NCI-H510A treated with DMSO at 0.1 percent for 48 hours (cell line): ENCODE measurements at places on chromosomes 6 and 20.

DNA sequence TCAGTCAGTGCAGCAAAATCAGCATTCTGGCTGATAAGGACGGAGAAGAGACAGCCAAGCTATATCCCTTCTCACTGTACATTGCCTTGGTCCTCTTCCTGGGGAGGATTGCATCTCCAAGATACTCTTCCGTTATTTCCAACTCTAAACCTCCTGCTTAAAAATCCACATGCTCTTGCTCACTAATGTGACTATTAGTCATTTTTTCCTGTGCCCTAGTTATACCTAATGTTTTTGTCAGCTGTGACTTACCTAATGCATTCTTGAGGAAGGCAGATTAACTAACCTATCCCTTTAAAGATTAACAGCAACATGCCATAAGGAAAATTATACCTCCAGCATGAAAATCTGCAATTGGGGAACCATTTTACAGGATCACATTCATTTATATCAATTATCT is 317.6 kb downstream of the BTBD9 start:
- DNase-seq, result no peak

GRCh38 chr6:130890521-130890971 is 63.3 kb downstream of the SMLR1 start:
- no peak for DNase-seq

DNA sequence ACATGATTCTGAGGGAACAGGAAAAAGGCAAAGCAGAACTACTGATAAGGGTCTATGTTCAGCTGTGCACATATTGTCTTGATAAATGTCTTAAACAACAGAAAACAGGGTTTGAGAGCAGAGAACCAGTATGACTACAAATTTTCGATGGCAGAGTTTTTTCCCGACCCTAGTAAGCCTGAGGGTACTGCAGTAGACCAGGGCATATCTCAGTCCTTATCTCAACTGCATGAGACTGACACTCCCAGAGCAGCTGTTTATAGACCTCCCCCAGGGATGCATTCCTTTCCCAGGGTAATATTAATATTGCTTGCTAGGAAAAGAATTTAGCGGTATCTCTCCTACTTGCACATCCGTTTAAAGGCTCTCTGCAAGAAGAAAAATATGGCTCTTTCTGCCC is 1176.8 kb upstream of the ADGRB3 start:
- DNase-seq, result no peak

GRCh38 chr6:93196406-93196970 is 222.9 kb downstream of the EPHA7 start:
- DNase-seq, result no peak

- DNase-seq, result no peak
These were observed 264.4 kb downstream of the COL12A1 start for GRCh38 chr6:74941424-74941823.

DNA sequence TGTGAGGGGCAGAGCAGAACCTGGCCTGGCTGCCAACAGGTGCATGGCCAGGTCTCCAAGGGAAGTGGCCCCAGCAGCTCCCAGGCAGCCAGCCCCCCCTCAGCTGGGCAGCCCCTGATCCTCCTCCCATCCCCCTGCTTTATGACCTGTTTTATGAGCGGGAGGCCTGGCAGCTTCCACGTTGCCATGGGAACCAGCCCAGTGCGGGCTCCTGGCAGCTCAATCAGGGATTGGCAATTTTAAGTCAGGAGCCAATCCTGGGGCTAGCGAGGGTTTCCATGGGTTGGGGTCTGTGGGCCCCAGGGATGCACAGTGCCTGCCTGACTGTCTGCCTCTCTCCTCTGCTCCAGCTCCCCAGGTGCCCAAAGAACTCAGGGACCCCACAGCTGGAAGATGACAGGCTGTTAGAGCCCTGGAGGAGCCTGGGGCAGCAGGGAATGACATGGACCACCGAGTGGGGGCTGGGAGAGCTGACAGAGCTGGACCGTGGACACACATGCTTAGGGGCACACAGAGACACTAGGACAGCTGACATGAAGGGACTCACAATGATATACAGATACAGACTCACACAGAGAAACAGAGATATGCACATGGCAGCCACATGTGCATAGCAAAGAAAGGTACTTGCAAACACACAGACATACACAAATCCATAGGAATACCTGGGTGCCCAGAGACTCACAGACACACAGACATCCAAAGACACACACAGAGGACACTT is 56.5 kb upstream of the SIRPA start:
- DNase-seq, result no peak

GRCh38 chr6:18444111-18444510 is 57.0 kb downstream of the RNF144B start:
- no peak for DNase-seq

- no peak for DNase-seq
These were observed 67.9 kb upstream of the TGM3 start for GRCh38 chr20:2227861-2228260.

DNA sequence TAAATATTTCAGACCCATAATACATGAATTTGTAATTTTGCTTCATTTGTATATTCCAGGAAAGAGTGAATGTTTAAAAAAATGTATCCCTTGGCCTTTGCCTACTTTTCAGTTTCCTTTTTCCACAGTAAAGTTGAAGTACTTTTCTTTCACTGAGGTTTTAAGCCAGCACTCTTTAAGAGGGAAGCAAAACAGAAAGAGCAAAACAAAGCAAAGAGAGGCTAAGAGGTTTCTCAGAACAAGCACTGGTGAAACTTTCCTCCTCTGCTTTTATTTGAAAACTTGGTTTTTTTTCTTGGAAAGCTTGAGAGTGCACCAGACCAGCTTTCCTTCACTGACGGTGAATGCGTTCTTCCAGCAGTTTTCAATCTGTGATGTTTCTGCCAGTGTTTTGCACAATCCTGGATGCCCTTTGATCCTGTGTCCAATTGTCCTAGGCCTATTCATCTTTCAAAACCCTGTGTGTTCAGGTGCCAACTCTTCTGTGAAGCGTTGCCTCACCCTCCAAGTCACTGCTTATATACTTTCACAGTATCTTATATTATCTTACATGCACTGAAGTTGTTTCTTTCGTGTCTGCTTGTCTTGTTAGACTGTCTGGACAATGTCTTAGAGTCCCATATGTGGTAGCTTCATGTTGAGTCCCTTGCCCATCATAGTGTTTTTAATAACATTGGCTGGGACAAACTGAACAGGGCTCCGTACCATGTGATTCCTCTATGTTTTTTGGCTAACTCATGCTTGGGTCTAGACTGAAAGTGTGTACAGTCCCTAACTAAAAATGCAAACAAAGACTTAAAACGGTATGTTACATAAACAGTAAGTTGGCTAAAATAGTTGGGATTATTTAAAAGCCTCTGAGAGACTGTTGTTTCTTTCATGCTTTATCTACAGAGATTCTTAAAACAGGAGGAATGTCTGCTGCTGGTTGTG is 1.9 kb downstream of the RNF217 start:
- DNase-seq, result no peak

GRCh38 chr6:73525546-73526330 is 4.9 kb upstream of the EEF1A1 start:
- DNase-seq, result no peak

- no peak for DNase-seq
These were observed 186.0 kb upstream of the MMS22L start for GRCh38 chr6:97468981-97469380.

- no peak for DNase-seq
These were observed 366.5 kb downstream of the FOXA2 start for GRCh38 chr20:22217712-22218352.

DNA sequence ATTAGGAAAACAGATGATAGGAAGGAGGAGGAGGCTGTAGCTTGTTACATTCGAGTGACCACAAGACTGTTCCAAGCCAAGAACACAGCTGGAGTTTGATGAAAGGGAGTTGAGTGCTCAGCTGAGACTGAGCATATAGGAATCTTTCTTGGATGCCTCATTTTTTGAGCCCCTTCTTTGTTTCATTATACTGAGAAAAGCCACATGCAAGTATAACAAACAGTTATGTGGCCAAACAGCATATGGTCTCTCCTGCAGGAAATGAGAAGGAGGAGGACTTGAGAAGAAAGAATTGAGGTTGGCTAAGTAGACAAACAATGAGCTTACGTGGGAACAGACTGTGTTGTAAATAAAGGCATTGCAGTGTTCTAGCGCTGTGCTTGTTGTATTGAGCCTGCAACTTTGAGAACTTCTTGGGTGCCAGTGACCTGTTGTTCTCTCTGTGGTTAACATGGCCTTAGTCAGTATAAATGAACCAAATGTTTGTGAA is 78.3 kb downstream of the AKAP7 start:
- no peak for DNase-seq

GRCh38 chr6:76779068-76779467 is 684.2 kb downstream of the HTR1B start:
- DNase-seq, result no peak

DNA sequence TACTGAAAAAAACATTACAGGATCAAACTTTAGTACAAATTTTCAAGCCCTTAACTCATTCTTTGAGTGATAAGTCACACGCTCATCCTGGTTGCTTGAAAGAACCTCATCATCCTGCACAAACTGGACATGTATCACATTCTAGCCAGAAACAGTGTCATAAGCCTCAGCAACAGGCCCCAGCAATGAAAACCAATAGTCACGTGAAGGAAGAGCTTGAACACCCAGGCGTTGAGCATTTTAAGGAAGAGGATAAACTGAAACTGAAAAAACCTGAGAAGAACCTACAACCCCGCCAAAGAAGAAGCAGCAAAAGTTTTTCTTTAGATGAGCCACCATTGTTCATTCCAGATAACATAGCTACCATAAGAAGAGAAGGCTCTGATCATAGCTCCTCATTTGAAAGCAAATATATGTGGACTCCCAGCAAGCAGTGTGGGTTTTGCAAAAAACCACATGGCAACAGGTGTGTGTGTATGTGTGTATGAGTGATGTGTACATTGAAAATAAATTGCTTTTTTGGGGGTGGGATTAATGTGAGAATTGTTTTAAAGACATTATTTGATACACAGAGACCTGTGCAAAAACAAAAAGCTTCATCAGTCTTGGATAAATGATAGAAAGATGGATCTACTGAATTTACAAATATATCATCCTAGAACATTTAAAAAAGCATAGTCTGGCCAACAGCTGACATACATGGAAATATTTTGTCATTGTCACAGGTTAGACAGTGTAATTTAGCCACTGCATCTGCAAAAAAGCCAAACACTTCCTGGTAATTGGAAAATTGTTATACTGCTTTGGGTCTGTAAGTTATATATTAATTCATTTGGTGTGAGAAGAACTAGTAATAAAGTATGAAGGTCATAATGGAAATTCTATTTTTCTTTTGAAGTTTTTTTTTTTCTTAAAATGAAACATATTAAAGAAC is 50.1 kb downstream of the PHF3 start:
- no peak for DNase-seq

GRCh38 chr6:107304421-107305025 is 154.8 kb downstream of the PDSS2 start:
- no peak for DNase-seq
